Kidney epithelial cell (primary cell): ENCODE measurements at places on chromosomes 5 and 9. TPM values are rescaled to one million over a fixed set of nuclear protein-coding genes. Genes with fewer than 3 reads are reported as not detected.
A peak's percentile ranks its signal among the peaks of the same experiment; 100 is the strongest.

SPATA24 gene
- 7.7 and 8.8 TPM in 2 replicates for total RNA-seq

TBCA gene
- total RNA-seq, result 195 and 233 TPM in 2 replicates

CNTLN gene
- total RNA-seq, result 3.8 and 4.1 TPM in 2 replicates

PAX5 gene
- total RNA-seq, result not detected in 2 replicates

DNA sequence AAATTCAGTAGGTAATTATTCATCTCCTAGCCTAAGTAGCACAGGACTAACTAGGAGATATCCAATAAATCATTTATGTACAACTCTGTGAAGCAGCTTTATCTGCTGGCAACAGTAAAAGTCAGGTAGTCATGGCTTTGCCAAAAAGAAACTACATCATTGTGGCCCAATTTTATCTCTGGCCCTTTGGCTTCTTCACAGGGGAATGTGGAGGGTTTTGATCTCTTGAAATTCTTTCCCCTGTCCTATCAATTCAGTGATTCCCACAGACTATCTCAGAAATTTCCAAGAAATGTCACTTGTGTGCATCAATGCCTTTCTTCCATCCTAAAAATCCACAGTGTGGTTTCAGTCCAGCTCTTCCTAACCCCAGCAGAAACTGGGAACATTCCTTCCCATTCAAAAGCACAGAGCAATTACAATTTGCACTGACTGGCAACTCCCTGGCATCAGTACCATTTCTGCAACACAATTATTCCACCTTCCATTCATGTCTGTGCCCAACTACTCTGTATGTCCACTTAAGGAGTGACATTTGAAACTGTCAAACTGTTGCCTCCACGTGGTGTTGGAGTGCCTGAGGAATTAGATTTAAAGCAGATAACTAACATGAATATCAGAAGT lies 6.6 kb downstream of the CDC14B start:
- no peak for DNase-seq

GRCh38 chr5:121630402-121630801 lies 221.3 kb upstream of the FTMT start:
- no peak for DNase-seq

DNA sequence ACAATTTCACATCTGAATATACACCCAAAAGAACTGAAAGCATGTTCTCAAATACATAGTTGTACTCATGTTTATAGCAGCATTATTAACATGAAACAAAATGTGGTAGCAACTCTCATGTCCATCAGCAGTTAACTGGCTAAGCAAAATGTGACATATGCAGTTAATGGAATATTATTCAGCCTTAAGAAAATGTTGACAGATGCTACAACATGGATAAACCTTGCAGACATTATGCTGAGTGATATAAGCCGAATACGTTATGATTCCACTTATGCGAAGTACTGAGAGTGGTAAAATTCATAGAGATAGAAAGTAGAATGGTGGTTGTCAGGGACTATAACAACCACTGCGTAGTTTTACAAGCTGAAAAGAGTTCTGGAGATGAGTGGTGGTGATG lies 1469.0 kb upstream of the ACO1 start:
- DNase-seq, result no peak

DNA sequence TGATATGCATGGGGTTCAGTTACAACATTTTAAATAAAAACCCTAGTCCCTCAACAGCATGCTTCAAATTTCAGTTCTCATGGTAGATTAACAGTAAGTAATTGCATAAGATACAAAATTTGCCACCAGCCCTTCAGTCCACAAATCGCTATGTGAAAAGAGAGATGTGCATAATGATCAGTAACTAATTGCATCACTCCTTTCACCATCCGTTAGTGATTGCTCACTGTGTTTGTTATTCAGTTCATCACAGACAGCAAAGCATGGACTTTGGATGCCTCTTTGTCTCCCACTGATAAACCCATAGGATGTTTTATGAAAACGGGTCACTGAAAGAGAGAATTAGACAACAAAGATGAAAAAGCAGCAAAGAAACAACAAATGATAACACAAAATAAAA lies 103.2 kb downstream of the MCTP1 start:
- DNase-seq, result no peak

- no peak for DNase-seq
Observed at GRCh38 chr5:160727296-160727997, 124.6 kb downstream of the ATP10B start.

DNA sequence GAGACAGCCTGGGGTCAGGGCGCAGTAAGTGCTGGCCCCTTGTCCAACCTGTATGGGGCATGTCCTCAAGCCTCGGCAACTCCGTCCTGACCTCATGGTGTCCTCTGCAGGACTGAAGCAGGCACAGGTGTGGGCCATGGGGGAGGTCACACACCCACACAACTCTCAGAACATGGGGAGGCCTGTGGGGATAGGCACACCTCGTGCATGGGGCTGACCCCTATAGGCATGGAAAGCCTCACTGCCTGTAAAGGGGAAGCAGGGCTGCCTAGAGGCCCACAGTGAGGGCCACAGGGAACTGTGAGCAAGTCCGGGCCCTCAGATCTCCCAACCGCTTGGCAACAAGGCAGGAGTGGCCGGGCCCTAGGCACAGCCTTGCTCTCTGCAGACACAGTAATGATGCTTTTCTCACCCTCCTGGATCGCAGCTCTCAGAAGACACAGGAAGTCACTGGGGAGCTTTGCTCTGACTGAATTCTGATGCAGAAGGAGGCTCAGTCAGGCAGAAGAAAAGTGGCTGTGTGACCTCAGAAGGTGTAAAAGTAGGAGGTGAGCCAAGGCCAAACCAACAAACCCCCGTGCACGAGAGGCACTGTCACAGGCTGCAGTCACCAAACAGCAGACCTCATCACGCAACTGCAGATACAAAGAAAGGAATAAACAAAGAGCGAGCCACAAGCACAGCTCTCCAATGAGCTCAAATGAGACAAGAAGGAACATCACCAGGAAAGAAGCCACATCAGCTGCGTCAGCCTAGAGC lies 5.4 kb downstream of the IPPK start:
- DNase-seq, result no peak

- DNase-seq, result peak; percentile 91
Observed at GRCh38 chr5:96079075-96079474, 117.4 kb upstream of the ELL2 start.

DNA sequence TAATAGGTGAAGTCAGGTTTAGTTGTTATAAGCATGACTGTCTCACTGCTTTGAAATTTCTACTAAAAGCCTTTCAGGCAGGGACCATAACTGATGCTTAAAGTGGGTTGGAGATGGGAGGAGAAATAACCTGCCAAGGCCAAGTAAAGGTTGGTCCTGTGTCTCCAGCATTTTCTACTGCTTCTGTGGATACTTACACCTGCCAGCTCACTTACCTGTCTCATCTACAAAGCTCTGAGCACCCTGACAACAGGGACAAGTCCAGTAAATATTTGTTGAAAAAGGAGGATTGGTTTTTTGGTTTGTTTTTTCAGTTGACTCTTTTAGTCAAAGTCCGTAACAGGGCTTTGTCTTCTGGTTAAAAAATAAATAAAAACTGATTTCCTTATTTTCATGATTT lies 38.6 kb downstream of the GRAMD2B start:
- DNase-seq, result no peak

- no peak for DNase-seq
Observed at GRCh38 chr5:95644351-95645042, 2.1 kb upstream of the RFESD start.
